Tibial nerve (tissue), 4 donors: ENCODE measurements at places on chromosomes 5 and 9.

- DNase-seq, result no peak
These were observed 245.7 kb downstream of the NSG2 start for GRCh38 chr5:174291162-174291561.

- DNase-seq, result no peak
These were observed 39.0 kb upstream of the ZNF622 start for GRCh38 chr5:16504571-16504970.

DNA sequence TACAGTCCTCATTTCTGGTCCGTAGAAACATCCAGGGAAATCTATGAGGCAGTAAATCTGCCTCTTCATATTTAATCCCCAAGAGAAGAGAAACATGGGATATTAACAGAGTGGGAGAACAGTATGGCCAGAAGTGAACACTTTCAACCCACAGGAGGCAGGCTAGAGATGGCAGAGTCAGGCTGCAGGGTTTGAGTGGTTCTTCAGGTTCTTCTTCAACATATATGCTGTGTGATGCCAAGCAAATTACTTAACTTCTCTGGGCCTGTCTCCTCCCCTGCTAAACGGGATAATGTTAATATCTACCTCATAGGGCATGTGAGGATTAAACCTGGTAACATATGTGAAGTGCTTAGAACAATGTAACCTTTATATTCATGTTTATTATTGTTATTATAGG is 321.8 kb downstream of the PSAT1 start:
- DNase-seq, result no peak

GRCh38 chr5:68344447-68345111 is 129.0 kb downstream of the PIK3R1 start:
- DNase-seq, result no peak

GRCh38 chr5:1808439-1808838 is 7.2 kb downstream of the NDUFS6 start:
- DNase-seq, result no peak

DNA sequence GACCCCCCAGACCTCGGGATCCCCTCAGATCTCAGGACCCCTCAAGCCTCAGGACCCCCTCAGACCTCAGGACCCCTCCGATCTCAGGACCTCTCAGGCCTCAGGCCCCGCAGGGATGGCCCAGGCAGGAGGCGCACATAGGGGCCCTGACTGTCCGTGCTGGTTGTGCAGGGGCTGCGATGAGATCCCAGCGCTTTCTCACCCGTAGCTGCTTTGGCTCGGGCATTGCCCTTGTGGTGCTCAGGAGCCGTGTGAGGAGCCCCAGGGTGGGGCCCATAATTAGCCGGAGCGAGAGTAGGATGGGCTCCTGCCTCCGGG is 680 bp upstream of the LPCAT1 start:
- no peak for DNase-seq

DNA sequence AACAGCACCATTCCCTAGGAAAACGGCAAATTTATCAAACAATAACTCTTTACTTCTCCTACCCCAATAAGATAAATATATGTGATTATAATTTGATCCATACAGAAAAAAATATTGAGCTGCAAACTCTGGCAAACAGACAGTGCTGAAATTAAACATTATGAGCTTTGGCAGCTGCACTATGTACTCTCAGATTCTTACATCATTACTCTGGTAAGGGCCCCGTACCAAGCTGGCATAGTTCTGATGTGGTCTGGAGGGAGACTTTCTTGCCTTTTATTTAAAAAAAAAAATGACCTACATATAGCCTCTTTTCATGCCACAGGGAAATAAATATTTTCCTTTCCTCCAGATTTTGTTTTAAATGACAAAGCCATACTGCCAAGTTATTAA is 95.0 kb downstream of the NR6A1 start:
- no peak for DNase-seq

- DNase-seq, result no peak
These were observed 99.2 kb downstream of the IRX1 start for GRCh38 chr5:3694819-3695218.

GRCh38 chr5:133925269-133925668 is 43.2 kb downstream of the C5orf15 start:
- no peak for DNase-seq
